ENCODE measurements at places on chromosomes 13 and 19.

GRCh38 chr19:47371261-47371660 lies 22.1 kb downstream of the DHX34 start:
- DNase-seq, result no peak

DNA sequence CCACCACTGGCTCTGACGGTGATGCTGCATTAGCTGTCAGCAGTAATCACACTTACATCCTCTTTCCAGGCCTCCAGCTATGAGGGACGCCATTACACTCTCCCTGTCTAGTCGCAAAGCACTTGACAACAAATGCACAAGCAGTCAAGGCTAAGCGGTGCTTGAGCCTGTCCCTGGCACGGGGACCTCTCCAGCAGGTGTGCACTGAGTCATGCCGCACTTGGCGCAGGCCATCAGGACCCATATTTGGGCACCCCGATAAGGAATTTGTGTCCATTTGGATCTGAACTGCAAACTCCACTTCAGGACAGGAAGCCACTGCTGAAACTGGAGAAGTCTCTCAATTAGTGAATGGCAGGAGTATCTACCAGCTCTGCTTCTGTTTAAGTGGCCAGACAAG lies 301.9 kb upstream of the OBI1 start:
- DNase-seq, result no peak

GRCh38 chr19:3810708-3811355 lies 24.7 kb upstream of the MATK start:
- DNase-seq, result no peak

- DNase-seq, result no peak
These were observed 78.6 kb upstream of the MAB21L1 start for GRCh38 chr13:35554972-35555623.

GRCh38 chr19:11046605-11047354 lies 42.5 kb upstream of the LDLR start:
- no peak for DNase-seq

DNA sequence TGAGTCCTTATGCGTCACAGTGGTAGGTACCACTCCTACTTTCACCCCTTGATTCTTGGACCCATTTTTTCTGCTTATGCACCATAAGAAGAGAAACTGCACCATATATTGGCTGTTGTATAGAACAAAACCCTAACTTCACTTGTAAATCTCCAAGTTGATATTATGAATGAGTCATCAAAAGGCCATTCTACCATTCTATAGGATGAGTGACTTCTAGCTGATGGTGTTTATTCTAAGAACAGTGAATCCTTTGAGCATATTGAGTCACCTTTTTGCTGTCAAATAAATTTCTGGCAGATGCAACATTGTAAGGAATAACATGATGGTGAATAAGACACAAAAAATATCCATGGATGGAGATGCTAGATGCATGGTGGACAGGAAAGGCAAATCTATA lies 57.7 kb downstream of the POLR1D start:
- no peak for DNase-seq

Data from CD4-positive, alpha-beta T cell treated with Interleukin-12 subunit alpha and Interleukin-12 subunit beta, for 1 hour (primary cell).